ENCODE measurements at places on chromosomes 1 and 21.
A peak's percentile ranks its signal among the peaks of the same experiment; 100 is the strongest.

DNA sequence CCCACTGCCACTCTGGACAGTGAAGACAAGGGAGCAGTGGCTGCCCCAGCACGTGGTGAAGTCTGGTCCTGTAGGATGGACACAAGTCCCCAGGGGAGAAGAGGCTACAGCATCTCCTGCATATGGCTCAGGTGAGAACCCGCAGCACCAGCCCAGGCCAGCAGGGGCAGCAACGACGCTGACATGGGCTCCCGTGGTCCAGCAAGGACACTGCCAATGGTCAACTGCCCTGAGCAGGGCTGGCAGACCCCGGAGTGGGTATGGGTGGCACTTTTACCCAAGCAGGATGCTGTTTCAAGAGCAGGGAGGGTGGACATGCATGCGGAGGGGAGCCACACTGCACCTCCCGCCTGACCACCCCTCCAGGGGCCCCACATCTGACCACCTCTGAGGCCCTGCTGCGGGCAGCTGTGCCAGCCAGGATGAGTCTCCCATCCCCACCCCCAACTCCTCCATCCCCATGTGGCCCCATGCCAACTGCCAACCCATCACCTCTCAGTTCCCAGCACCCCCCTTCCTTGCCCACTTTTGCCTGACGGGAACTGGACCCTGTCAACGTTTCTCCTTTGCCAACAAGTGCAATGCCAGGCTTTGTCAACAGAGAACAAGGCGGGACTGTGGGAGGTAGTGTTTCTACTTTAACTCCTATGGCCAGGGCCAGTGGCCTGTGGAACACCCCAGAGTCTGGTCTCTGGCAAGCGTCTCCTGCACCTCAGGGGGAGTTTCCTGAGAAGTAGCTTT, 8.6 kb downstream of the MORN1 start:
- H3K4me1 ChIP-seq = no peaks in the 10 kb centered on the region
- H3K4me3 ChIP-seq = no peak overlapping the region
- DNase-seq = peak; percentile 67
- no peaks in the 10 kb centered on the region for H3K36me3 ChIP-seq
- H3K27me3 ChIP-seq = no peaks in the 10 kb centered on the region

- H3K27ac ChIP-seq = peak overlapping the region; percentile 87
- DNase-seq = no peak
- H3K4me1 ChIP-seq = peaks cover 6% of the 10 kb centered on the region
- peak overlapping the region; percentile 60 for H3K4me3 ChIP-seq
- H3K27me3 ChIP-seq = peaks cover 23% of the 10 kb centered on the region
- H3K36me3 ChIP-seq = no peaks in the 10 kb centered on the region
Measured at GRCh38 chr1:65003316-65003664, 36.9 kb upstream of the JAK1 start.

DNA sequence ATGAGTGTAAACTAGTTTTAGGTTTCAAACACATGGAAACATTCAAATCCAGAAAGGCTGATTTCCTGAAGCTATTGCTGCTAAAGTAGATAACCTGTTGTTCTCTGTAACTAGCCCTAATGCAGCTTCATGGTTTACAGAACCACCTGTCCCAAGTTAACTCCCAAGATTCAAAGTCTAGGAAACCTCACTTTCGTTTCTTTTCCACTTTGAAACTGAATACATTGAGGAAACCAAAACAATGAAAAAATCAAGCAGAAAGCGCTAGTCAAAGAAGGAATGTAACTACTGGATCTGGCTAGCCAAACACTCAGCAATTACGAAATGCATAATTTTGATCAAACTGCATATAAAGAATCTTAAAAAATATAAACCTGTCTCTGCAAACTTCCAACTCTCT, 17.8 kb downstream of the SLC16A1 start:
- DNase-seq = no peak
- peaks cover 12% of the 10 kb centered on the region for H3K4me1 ChIP-seq
- no peak overlapping the region for H3K4me3 ChIP-seq

DNA sequence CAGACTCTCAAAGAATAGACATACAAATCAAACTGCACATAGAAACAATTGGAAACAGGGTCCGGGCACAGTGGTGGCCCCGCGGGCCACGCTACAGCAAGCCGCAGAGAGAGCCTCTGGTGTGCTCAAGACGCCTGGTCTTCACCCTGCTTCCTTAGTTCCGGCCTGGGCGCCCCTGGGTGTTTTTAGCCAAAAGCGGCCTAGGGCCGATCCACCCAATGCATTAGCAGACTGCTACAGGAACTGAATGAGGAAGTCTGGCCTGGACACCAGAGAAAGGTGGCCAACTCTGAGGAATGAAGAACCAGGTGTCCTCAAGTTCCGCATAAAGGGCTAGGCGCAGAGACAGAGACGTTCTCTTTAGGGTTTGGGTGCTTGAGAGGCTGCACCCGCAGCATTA, 1.7 kb downstream of the PRRX1 start:
- H3K4me1 ChIP-seq = peaks cover 19% of the 10 kb centered on the region
- H3K4me3 ChIP-seq = peak overlapping the region; percentile 13
- H3K27ac ChIP-seq = peak overlapping the region; percentile 94
- no peak for DNase-seq
- peaks cover 97% of the 10 kb centered on the region for H3K27me3 ChIP-seq

DNA sequence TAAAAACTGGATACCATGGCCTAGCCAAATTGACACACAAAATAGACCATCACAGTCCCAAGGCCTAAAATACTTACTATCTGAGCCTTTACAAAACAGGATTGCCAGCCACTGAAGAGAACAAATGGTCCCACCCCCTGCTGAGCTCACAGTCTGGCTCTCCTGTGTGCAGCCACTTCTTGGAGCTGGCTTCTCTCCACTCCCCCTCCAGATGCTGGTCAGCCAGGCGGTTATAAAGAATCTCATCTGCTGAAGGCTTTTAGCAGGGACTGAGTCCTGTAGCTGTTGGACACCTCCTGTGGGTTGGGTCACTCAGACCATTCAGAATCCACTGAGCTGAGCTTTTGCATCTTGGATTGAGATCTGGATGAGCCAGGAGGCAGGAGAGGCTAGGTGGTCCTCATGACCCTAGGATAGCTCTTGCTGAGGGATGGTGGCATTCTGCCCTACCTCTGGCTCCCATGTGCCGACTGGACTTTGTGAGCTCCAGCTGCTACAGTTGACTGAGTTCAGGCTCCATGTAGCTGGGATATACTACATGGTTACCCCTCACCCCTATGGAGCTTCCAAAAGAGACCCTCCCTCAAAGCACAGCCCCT, 16.1 kb downstream of the OXCT2 start:
- H3K4me3 ChIP-seq = no peak overlapping the region
- H3K27ac ChIP-seq = no peak overlapping the region

GRCh38 chr1:155277902-155278688, 832 bp downstream of the HCN3 start:
- peak; percentile 85 for DNase-seq
- no peaks in the 10 kb centered on the region for H3K36me3 ChIP-seq
- H3K27ac ChIP-seq = peak overlapping the region; percentile 64

DNA sequence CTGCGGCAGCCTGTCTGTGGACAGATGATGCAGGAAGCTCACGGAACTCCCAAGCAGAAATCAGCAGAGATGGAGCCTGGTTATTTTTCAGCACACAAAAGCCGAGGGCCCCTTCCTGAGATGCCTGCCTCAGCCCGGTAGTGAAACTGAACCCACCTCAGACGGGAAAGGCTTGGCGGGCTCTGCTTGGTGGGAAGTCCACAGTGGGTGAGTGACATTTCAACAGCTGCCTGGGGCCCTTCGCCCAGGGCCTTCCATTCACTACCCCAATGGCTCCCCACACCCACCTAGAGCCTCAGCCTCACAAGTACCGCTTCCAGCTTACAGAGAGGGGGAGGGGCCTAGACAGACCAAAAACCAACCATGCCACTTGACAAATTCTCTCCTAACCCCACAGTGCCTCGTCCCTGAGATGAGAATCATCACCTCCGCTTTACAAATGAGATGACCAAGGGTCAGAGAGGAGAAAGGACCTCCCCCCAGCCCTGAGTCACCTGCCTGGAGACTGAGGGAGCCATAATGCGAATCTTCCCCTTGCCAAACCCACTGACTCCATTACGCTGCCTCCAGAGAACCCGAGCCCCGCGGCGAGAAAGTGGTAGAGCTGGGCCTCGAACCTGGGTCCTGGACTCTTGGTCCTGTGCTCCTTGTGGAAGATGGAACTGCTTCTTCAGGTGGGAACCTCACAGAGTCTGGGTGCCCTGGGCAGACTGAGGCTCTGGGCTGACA, 3.4 kb upstream of the ECE1 start:
- H3K36me3 ChIP-seq = no peaks in the 10 kb centered on the region
- no peaks in the 10 kb centered on the region for H3K27me3 ChIP-seq
- H3K27ac ChIP-seq = peak overlapping the region; percentile 27
- peaks cover 29% of the 10 kb centered on the region for H3K4me1 ChIP-seq
- DNase-seq = no peak

DNA sequence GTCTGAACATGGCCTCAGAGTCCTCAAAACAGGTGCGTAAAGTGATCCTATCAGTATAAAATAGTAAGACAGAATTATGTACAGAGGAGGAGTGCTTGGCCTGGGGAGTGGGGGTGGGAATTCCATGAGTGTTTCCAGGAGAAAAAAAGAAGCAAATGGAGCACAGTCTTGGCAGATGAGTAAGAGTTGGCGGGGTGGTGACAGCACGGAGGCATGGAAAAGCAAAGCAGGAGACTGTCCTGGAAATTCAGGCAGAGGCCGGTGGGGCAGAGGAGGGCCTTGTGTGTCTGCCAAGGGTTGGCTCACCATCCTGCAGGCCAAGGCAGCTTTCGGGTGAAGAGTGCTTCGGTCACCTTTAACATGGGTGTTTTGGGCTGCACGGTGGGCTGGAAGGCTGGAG, 63.4 kb downstream of the OPTC start:
- H3K4me3 ChIP-seq = no peak overlapping the region
- no peaks in the 10 kb centered on the region for H3K27me3 ChIP-seq
- H3K27ac ChIP-seq = peak overlapping the region; percentile 86

- no peaks in the 10 kb centered on the region for H3K27me3 ChIP-seq
- no peaks in the 10 kb centered on the region for H3K36me3 ChIP-seq
- no peak overlapping the region for H3K4me3 ChIP-seq
- peak; percentile 28 for DNase-seq
Measured at GRCh38 chr21:33362044-33362555, 37.3 kb downstream of the IFNAR1 start.

DNA sequence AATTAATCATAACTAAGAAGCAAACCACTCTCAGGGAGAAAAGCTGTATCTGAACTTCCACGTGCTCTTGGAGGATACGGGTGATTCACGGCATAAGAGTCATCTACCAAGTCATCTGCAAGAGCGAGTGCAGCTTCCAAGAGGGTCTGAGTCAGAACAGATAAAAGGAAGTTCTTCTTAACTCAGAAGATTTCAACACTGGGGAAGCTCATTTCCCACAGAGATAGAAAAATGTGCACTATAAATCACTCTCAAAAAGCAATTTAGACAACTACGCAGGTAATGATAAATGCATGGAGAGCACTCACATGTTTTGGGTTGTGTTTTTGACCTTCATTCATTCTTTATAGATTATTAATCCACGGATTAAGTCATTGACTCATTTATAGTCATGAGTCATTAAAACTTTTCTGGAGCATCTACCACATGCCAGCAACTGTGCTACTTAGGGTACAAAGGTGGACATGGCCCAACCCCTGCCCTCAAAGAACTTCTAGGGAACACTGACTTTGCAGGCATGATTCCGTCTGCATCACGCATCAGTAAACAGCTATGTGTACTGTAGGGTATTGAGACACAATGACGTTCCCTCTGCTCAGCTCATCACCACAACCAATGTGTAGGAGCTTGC, 20.8 kb downstream of the KCNJ15 start:
- H3K36me3 ChIP-seq = no peaks in the 10 kb centered on the region
- peak; percentile 72 for DNase-seq
- no peaks in the 10 kb centered on the region for H3K4me1 ChIP-seq
- H3K27me3 ChIP-seq = no peaks in the 10 kb centered on the region
- H3K4me3 ChIP-seq = no peak overlapping the region

DNA sequence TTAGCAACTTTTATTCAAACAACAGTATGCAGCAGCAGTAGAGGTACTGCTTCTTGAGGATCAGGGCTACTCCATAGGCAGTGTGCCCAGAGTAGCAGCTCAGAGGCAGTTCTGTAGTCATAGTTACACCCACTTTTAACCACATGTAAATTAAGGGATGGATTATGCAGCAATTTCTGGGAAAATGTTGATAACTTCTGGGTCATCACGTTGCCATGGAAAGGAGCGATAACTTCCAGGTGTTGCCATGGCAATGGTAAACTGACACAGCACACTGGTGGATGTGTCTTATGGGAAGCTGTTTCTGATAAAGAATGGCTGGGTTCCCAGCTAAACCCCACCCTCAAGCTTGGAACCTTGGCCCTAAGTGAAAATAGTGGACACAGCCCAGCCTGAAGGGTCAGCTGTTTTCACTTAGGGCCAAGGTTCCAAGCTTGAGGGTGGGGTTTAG, 29.0 kb upstream of the PLA2G2A start:
- no peaks in the 10 kb centered on the region for H3K36me3 ChIP-seq
- H3K4me1 ChIP-seq = peaks cover 6% of the 10 kb centered on the region
- H3K27me3 ChIP-seq = no peaks in the 10 kb centered on the region
- H3K27ac ChIP-seq = peak overlapping the region; percentile 62
- H3K4me3 ChIP-seq = no peak overlapping the region
